Stimulated activated CD8-positive, alpha-beta memory T cell treated with anti-CD3 and anti-CD28 coated beads, Interleukin-15, amount 100 ng/mL, for 24 hours (primary cell): ENCODE measurements at places on chromosomes 12 and 14.

GRCh38 chr12:31323391-31324115 lies 2.4 kb downstream of the SINHCAF start:
- peak; percentile 22 for DNase-seq

GRCh38 chr12:87687362-87687761 lies 341.8 kb downstream of the C12orf50 start:
- no peak for DNase-seq

- no peak for DNase-seq
Measured at GRCh38 chr12:71476513-71476912, 36.9 kb downstream of the LGR5 start.

- DNase-seq: no peak
Measured at GRCh38 chr12:75913502-75914351, 117.8 kb downstream of the PHLDA1 start.

GRCh38 chr14:76273346-76273745 lies 102.6 kb upstream of the ESRRB start:
- no peak for DNase-seq

GRCh38 chr12:29497588-29497987 lies at the start of gene OVCH1:
Gene OVCH1, minus strand, starts transcription at chr12:29497686. Its CDS starts 0 bp downstream, at chr12:29497686.
- DNase-seq: no peak

DNA sequence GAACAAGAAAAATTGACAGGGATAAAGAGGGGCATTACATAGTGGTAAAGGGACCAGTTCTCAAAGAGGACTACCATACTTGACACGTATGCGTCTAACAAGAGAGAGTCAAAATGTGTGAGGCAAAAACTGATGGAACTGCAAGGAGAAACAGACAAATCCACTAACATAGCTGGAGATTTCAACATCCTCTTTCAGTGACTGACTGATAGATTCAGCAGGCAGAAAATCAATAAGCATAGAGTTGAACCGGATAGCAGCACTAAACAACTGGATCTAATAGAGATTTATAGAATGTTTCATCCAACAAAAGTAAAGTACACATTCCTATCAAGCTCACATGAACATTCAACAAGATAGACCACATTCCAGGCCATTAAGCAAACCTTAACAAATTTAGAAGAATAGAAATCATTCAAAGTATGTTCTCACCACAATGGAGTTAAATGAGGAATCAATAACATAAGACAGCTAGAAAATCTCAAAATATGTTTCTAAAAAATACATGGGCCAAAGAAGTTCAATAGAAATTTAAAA lies 16.1 kb upstream of the CRACR2A start:
- DNase-seq: no peak

- no peak for DNase-seq
Measured at GRCh38 chr14:87160989-87161388, 832.0 kb downstream of the GALC start.

- DNase-seq: no peak
Measured at GRCh38 chr12:63079791-63080502, 71.1 kb downstream of the AVPR1A start.

GRCh38 chr12:1795785-1796514 lies 24.4 kb upstream of the LRTM2 start:
- DNase-seq: peak; percentile 96

DNA sequence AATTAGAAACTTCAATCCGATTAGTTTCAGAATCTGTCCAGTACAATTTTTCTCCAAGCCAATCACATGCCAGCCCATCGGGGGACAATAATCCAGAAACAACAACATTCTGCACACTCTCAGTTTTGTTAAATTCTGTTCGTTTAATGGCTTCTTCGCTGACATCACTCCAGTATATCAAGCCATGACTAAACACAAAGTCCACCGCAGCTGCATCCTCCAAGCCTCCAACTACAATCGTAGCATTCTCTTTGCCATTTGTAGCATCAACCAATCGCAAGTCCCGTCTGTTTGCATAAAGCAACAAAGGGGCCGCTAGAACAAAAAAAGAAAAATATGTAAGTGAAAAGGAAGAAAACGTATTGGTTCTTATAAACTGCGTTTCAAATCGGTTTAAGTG lies 22.5 kb downstream of the LRP6 start:
- no peak for DNase-seq

- DNase-seq: no peak
Measured at GRCh38 chr12:113268621-113269020, 47.4 kb downstream of the TPCN1 start.

GRCh38 chr14:73295198-73295796 lies 58.0 kb downstream of the PAPLN start:
- no peak for DNase-seq

- DNase-seq: no peak
Measured at GRCh38 chr12:47391566-47391965, 311.8 kb upstream of the AMIGO2 start.

GRCh38 chr12:42996869-42997431 lies 407.4 kb upstream of the PRICKLE1 start:
- no peak for DNase-seq

GRCh38 chr12:116480210-116480810 lies 78.9 kb upstream of the MAP1LC3B2 start:
- DNase-seq: no peak

DNA sequence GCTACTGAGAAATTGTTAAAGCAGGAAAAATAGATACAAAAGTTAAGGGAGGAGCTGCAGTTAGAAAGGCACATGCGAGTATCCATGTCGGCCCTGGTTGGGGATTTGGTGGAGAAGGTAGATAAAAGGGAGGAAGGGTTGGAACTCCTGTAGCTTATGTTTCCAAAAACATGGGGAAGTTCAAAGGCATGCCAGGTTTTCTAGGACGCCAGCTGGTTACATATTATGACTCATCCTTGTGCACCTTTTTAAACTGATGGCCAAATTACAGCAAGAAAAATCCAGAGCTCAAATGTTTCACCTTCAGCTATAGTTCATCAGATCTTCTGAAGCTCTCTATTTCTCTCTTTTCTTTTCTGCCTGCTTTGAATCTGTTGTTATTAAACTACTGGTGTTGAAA lies 13.2 kb upstream of the MAP4K5 start:
- DNase-seq: no peak

- no peak for DNase-seq
Measured at GRCh38 chr14:91330856-91331255, 86.4 kb upstream of the GPR68 start.

DNA sequence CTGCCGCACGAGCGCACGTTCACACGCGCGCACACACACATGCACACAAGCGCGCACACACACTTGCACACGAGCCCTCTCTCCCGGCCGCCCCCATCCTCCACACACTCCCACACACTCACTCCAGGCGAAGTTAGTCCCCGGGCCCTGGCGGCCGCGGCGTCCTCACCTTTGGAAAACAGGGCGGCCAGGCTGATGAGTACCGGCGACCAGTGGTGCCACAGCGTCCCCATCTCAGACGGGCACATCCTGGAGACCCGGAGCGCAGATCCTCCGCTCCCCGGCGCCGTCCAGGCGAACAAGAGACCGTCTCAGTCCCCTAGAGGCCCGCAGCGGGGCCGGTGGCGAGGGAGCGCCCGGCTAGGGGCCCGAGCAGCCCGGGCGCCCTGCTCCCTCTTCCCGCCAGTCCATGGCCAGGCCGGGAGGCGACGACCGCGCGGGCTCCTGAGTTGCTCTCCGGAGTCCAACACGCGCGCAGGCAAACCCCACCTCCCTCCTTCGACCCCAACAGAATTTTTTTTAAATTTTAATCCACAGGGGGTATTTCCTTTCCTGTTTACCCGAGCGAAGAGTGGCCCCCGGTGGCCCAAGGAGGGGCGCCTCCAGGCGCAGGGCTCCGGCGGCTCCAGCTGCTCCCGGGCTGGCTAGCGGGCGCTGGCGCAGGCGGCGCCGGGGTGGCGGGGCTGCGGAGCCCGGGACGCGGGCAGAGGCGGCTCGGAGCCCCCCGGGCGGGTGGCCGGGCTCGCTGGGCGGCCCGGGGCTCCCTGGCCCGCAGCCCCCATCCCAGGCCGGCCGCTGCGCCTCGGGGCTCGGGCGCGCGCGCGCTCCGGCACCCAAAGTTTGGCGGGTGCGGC lies 506 bp downstream of the TMEM132D start:
- no peak for DNase-seq

GRCh38 chr14:92553438-92553837 lies 39.9 kb downstream of the RIN3 start:
- no peak for DNase-seq

DNA sequence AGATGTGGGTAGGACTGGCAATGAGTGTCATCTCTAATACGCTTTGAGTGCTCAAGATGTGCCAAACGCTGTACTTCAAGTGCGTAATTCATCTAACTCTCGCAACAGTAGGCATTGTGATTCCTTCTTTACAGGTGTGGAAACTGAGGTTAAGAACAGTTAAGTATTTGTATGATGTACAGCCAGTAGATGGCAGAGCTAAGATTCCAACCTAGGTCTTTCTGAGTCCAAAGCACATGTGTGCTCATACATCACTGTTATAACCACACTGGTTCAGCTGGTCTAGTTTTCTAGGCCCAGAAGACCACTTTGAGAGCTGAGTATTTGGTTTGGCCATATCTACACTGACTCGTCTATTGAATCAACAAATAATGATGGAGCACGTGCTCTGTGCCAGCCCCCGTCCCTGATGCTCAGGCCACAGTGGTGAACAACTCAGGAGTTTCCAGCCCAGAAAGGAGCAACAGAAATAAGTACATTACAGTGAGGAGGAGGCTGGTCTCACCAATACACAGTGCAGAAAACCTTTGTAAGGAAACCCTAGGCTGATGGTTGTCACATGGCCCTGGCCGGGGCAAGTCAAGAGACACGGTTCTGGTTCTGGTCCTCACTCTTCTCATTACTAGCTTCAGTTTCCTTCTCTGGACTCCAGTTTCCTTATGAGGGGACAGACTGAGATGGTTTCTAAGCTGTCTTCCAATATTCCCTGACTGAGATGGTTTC lies 69.3 kb upstream of the SCN8A start:
- DNase-seq: no peak

DNA sequence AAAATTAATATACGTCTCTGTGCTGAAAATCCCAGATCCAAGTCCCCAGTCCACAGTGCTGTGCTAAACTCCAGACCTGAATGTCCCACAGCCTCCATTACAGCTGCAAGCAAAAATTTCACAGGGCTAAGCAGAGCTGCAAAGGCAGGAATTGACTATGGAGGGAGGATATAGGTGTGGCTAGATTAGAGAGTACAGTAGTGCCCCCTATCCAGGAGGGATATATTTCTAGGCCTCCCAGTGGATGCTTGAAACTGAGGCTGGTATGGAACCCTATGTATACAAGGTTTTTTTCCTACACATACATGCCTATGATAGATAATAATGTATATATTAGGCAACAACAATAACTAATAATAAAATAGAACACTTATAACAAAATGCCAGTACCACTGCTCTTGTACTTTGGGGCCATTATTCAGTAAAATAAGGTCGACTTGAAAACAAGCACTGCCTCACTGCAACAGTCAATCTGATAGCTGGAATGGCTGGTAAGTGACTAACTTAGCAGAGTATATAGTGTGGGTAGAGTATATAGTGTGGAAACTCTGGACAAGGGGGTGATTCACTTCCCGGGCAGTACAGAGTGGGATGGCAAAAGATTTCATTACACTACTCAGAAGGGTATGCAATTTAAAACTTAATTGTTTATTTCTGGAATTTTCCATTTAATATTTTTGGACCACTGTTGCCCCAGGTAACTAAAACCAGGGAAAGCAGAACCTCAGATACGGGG lies 82.7 kb downstream of the C14orf132 start:
- DNase-seq: no peak

GRCh38 chr12:66627270-66627987 lies 51.4 kb downstream of the GRIP1 start:
- no peak for DNase-seq

GRCh38 chr12:5244513-5244972 lies 187.4 kb upstream of the NTF3 start:
- no peak for DNase-seq

- DNase-seq: no peak
Measured at GRCh38 chr12:50107416-50108268, 3.8 kb downstream of the GPD1 start.

- no peak for DNase-seq
Measured at GRCh38 chr14:101155575-101155974, 252.1 kb upstream of the RTL1 start.

- DNase-seq: no peak
Measured at GRCh38 chr12:33296529-33296928, 143.1 kb downstream of the SYT10 start.

- no peak for DNase-seq
Measured at GRCh38 chr12:85575120-85576096, 260.8 kb downstream of the RASSF9 start.

GRCh38 chr12:82886671-82887340 lies 200.1 kb downstream of the TMTC2 start:
- no peak for DNase-seq

DNA sequence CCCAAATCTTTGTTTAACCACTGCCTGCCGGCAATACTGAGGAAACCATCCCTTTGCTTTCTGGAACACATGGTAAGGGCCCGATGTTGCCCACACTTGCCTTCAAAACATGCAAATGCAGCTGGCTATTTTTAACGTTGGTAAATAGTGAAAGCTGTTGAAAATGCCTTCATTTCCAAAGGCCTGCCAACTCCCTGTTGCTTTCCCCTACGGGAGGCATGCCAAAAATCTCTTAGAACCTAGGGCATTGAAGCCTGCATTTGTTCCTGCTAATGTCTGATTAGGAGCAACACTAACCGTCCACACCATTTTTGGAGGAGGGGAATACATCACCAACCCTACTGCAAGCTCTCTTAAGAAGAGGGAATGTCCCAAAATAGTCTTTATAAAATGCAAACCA lies 152.6 kb upstream of the NOS1 start:
- DNase-seq: no peak

DNA sequence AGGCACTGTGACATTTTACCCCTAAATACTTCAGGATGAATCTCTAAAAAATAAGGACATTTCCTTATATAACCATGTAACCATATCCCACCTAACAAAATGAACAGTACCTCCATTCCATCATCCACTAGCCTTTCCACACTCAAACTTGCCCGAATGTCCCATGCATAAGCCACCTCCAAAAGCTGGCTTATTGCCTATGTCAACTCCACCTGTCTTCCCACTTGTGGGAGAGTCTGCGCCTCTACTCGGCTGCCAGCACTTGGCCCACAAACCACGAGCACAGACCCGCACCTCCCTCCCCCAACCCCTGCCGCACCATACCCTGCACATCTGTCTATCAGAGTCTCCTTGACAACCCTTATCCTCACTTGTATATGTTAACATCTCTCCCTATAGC lies 165.8 kb downstream of the CALM1 start:
- DNase-seq: no peak

DNA sequence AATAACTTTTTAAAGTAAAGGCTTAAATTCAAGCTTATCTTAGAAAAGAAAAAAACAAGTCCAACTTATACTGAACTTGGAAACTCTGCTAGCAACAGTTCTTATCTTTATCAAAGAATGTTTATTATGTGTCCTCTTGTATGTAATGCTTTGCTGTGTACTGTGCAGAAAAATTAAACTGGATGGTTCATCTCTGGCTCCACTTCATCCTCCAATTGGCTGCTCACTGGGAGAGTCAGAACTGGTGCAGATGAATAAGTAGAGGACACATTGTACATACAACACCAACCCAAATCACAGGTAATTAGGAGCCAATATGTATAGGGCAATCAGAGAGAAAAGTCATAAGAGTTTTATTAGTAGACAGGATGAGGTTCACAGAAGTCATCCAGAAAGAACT lies 123.6 kb upstream of the NAP1L1 start:
- DNase-seq: no peak

GRCh38 chr12:124049451-124050094 lies 76.6 kb downstream of the ZNF664 start:
- no peak for DNase-seq

GRCh38 chr14:58736606-58737005 lies 98.8 kb downstream of the DACT1 start:
- DNase-seq: no peak

- no peak for DNase-seq
Measured at GRCh38 chr12:107469011-107469410, 216.6 kb upstream of the PWP1 start.

- no peak for DNase-seq
Measured at GRCh38 chr12:88056571-88056970, 27.4 kb upstream of the C12orf50 start.
